ENCODE measurements at places on chromosomes 12 and 14. TPM values are rescaled to one million over a fixed set of nuclear protein-coding genes. Genes with fewer than 3 reads are reported as not detected.

The GPR137C gene
- 0.49 TPM for total RNA-seq

The TMCC3 gene
- 0.65 TPM for total RNA-seq

The PPM1H gene
- 0.98 TPM for total RNA-seq

The TGFB3 gene
- total RNA-seq, result 9.9 TPM

The USP15 gene
- total RNA-seq, result 67.3 TPM

The PARP2 gene
- total RNA-seq, result 19.9 TPM

The SOCS2 gene
- 6.3 TPM for total RNA-seq

The DACT1 gene
- total RNA-seq, result 13.6 TPM

The BHLHE41 gene
- total RNA-seq, result 9.2 TPM

The BTBD7 gene
- total RNA-seq, result 39.6 TPM

The CAPZA3 gene
- not detected for total RNA-seq

The RASSF9 gene
- total RNA-seq, result 8.5 TPM

The AKAP3 gene
- total RNA-seq, result 0.81 TPM

The TBC1D30 gene
- 0.98 TPM for total RNA-seq

The KLRD1 gene
- total RNA-seq, result 0.16 TPM

The FOXG1 gene
- total RNA-seq, result not detected

The PPP2R5E gene
- total RNA-seq, result 31.7 TPM

The P3H3 gene
- 53.9 TPM for total RNA-seq

The TAS2R46 gene
- total RNA-seq, result 4.7 TPM

The FOXN4 gene
- not detected for total RNA-seq

The CLEC9A gene
- total RNA-seq, result not detected

The ADCY4 gene
- total RNA-seq, result 6.3 TPM

The PZP gene
- total RNA-seq, result not detected

The HSPA2 gene
- 2.5 TPM for total RNA-seq

The DEGS2 gene
- total RNA-seq, result 0.16 TPM

The REP15 gene
- total RNA-seq, result 3.5 TPM

The KDM2B gene
- 29.8 TPM for total RNA-seq

The SAMD15 gene
- 2.0 TPM for total RNA-seq

The PIK3C2G gene
- 0.09 TPM for total RNA-seq

The MANSC1 gene
- total RNA-seq, result 10.9 TPM

The CCDC177 gene
- total RNA-seq, result not detected

The CELA1 gene
- total RNA-seq, result not detected

The CLEC4E gene
- not detected for total RNA-seq
